Activated T-cell treated with anti-CD3 and anti-CD28 coated beads for 24 hours (primary cell): ENCODE measurements at places on chromosomes 7 and 10.

GRCh38 chr7:38855386-38855785 lies 53.6 kb downstream of the VPS41 start:
- DNase-seq, result no peak

GRCh38 chr7:130758429-130759056 lies 24.5 kb upstream of the KLF14 start:
- DNase-seq, result no peak

DNA sequence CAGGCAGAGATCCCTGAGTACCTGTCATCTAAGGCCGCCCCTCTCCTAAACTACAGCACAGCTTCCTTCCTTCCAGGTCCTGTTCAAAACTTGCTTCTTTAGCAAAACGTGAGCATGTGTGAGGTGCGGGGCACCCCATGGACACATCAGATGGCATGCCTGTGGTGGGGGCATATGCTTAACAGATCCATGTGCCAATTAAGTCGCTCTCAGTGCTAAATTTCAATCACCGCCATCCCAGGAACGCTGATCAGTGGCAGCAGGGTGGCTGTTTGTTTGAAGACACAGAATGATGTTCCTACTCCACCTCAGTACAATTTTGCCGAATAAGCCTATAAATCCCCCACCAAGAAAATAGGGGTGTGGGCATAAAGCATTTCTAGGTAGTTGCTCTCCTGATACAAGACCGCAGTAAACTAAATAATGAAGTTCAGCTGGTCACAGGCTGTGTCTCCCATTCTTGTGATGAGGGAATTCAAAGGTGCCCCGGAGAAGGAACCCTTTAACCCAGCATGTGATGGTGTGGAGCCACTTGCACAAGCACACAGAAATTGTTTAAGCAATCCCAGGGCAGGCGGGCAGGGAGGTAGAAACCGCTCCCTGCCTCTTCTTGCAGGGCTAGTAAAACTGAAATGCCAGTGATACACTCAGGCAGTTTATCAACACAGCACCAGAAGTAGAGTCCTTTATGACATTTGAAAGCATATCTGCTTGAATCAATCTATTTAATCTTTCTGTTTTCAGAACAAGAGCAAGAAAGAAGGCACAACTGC lies 205.7 kb downstream of the SORCS1 start:
- DNase-seq, result no peak

- DNase-seq, result no peak
These were observed 42.1 kb upstream of the EMX2 start for GRCh38 chr10:117500456-117500855.

DNA sequence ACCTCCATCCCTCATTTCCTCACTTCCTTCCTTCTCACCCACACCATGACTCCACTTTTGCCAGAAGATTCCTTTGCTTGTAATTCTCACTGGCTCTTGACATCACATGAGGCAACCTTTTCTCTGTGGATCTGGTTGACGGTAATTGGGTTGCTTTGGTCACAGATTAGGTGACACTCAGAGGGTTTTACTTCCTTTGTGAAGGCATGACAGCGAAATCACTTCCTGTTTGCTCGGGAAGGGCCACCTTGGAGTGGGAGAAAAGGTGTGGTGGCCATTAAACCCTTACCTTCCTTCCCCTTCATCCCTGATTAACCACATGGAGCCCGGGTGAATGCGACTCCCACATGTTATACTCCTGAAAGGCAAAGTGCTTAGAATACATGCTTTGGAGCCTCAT lies 30.2 kb downstream of the CUZD1 start:
- DNase-seq, result no peak

DNA sequence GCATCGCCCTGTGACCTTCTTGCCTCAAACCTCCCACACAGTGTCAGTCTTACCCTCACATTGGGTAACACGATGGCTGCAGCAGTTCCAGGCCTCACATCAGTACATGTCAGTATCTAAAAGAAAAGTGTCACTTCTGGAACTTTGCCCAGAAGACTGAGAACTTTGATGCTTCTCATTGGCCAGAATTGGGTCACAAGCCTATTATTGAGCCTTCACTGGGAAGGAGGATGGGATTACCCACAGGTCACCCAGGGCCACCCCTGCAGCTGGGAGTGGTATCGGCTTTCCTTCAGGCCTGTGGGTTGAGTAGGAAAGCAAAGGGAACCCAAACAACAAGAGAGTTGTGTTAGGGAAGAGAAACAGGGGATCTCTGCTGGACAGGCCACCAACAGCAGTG lies 111.5 kb downstream of the NPY start:
- DNase-seq, result no peak

- no peak for DNase-seq
These were observed 52.3 kb upstream of the ARMC3 start for GRCh38 chr10:22875581-22875980.

DNA sequence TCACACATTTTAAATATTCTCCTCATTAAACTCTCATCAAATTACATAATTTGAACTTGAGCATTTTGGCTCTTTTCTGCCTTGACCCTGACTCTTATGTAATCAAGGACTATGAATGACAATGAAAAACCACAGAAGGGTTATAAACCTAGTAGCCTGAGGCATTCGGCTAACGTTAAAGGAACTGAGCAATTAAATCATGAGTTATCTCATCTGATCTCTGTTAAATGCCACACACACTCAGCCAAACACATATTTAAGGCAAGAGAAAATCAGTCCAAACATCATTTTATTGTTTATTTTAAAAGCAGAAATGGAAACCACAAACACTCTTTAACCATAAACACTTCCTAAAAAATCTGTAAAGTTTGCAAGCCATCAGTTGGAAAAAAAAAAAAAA lies 204.3 kb downstream of the DGKI start:
- no peak for DNase-seq
